Stimulated activated CD4-positive, alpha-beta T cell treated with anti-CD3 and anti-CD28 coated beads, Interleukin-15, amount 100 ng/mL, for 48 hours (primary cell): ENCODE measurements at places on chromosomes 2 and 18.

DNA sequence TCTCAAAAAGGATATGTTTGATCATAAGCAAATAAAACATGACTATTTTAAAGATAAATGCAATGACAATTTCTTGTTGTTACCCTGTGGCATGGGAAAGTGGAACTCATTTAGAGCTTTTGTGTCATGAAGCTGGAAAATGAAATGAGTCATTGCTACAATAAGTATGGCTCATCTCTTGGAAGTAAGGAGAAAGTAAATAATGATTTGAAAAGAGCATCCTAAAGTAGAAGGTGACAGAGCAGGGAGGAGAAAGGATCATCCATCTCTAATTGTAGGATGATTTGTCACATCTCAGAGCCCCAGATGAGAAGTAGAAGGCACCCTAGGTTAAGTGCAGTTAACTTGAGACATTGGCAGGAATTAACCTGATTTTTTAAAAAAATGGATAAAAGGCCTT, 200.5 kb downstream of the CPS1 start:
- DNase-seq: no peak

DNA sequence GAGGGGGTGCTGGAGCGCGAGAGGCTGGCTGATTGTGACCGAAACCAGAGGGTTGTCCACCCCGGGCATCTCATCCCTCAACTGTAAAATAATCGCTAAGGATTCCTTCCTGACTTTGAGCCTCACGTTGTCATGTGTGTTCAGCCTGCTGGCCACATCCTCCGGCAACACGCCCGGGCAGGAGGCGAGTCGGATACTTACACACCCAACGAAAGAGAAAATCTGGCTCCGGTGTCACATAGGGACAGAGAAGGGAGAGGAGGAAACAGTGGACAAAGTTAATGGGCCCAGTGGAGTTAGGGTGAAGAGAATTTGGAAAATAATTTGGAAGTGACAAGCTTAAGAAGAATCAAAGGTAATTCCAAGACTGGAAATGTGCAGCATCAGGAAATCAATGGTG, 2.4 kb downstream of the TLX2 start:
- DNase-seq: no peak

DNA sequence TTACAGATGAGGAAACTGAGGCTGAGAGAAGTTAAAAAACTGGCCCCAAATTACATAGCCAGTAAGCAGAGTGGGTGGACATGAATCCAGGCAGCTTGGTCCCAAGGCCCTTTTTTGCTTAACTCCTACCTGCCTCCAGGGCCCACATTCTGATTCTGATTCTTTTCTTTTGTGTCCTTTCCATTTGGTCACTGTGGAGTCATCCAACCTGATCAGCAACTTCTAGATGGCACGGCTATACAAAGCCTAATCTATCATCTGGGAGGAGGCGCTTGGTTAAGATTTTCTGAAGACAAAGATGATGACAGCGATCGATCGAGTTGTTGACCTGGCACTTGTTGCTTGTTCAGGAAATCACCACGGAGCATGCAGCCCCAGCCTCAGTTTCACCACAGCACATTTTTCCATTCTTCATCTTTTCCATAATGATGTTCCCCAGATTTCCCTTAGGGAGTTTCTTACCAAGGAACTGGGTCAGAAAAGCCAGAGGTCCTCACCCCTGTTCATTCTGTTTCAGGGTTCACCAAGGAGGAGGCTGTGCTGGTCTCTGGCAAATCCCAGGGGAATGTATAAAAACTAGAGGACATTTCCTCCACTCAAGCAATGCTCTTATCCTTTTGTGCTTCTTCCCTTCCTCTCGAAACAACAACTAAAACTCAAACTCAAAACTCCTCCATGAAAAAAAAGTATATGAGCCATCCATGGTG, 6.9 kb upstream of the IGFBP2 start:
- no peak for DNase-seq

GRCh38 chr18:21693322-21693721, 11.3 kb downstream of the ABHD3 start:
- no peak for DNase-seq

DNA sequence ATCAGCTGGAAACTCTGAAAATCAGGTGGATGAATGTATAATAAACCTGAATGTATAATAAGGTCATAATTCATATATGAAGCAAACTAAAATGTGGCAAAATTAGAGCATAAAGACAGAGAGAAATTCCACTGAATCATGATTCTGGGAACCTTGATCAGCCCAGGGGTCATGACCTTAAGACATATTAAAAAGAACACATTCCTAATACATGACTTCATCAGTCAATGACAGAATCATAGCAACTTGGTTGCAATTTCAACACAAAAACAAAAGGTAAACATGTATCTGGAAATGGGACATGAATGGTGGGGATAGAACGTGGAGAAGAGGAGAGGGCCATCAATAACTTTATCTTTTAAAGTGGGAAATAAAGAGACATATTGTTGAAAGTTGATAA, 17.6 kb downstream of the AFF3 start:
- DNase-seq: no peak

DNA sequence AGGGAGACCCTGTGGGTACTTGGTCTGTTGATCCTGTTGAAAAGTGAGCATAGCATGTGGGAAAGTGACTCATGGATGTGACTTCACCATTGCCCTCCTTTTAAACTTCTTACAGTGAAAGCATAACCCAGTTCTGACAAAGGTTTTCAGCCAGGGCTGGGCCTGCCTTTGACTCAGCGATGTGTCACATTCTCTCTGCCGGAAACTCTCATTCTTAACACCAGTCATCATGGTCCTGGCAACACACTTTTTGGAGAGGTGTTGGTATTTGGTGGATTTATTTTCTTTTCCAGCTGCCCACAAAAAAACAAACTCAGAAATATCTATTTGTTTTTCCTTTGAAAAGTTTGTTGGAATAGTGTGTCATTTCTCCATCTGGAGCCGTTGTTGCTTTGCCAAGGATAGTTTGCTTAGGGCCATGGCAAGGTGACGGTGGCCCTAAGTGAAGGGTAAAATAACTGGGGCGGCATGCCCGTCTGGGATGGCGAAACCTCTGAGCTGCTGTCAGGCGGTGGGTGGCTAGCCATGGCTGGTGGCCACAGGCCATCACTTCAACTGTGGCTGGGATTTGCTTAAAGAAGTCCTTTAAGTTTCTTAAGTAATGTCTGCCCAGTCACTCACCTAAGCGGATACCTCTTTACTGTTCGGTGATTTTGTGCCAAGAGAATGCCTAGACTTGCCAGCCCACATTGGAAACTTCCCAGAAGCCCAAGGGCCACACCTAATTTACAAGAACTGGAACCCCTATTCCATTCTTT, 123.3 kb downstream of the LTBP1 start:
- DNase-seq: peak; percentile 44

- DNase-seq: no peak
These were observed 684.4 kb downstream of the ZEB2 start for GRCh38 chr2:143835481-143835880.

- DNase-seq: no peak
These were observed 269.0 kb downstream of the TCF4 start for GRCh38 chr18:55318951-55319441.

- no peak for DNase-seq
These were observed 335.8 kb downstream of the TRIB2 start for GRCh38 chr2:13052547-13052946.

DNA sequence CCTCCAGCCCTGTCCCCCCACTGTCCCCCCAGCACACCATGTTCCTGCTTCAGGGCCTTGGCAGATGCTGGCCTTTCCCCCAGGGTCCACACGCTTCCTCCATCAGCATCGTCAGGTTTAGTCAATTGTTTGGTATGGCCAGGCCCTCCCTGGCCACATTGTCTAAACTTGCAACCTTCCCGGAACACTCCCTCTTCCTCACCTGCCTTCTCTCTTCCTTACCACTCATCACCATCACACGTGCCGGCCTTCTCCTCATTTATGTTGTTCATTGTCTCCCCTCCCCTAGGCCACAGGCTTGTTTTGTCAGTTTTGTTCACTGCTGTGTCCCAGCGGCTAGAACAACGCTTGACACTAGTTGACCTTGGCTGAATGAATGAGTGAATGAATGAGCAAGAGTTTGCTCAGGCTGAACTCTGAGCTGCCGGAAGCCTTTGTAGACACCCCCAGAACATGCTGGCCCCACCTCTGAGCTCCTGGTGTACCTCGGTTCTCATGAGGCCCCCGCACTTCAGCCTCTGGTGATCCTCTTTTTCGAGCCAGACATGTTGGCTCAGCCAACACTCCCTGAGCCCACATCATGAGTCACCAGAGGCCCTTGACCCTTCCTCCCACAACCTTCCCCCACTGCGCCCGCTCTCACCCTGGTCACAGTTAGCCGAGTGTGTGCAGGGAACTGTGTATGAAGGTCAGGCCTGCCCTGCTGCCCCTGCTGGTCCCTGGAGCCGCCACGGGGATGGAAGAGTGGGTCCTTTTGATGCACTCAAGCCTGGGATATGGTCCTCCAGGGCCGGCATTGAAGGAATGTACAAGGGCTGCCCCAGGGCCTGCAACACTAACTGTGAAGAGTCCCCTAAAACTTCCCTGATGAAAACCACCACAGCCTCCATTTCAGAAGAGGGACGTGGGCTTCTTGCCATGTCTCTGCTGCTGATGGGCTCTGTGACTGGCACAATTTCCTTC, 57.5 kb downstream of the HS1BP3 start:
- no peak for DNase-seq

- DNase-seq: no peak
These were observed 92.7 kb downstream of the FAM124B start for GRCh38 chr2:224309176-224309575.

GRCh38 chr2:45821558-45822271, 170.2 kb downstream of the PRKCE start:
- no peak for DNase-seq

GRCh38 chr2:170456914-170457313, 258.2 kb upstream of the SP5 start:
- no peak for DNase-seq

DNA sequence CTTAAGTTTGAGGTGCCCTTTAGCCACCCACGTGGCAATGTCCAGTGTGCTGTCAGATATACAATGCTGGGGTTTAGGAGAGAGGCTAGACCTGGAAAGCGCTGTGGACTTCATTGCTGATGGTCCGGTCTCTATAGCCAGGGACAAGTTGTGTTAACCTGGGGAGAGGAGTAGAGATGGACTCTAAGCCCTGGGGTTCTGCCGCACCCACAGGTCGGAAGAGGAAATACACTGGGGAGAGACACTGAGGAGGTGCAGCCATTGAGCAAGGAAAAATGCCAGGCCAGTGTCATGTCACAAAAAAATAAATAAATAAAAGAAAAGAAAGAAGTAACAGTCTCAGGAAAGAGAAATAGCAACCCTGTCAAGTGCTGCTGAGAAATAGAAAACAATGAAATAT, 106.9 kb upstream of the CBLN2 start:
- no peak for DNase-seq

DNA sequence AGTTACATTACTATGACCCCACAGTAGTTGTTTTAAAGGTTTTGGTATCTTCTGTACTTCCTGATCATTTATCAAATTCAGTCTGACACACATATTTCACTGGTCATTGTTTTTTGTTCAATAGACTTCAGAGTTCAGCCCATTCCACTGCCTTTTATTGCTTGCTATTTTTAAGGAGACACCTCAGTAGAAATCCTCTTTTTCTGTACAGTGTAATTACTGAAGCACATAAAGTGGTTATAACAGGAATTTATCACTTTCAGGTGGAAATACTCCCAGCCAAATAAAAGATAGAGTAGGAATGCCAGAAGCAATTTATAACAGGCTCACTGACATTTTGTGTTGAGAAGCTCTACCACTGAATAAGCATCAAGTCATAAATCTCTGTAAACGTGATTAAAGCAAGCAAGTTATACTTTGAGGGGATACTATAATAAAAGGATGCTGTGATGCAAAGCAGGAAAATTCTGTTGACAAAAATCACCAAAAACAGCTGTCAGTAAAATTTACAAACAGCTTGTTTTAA, 6.6 kb upstream of the BARD1 start:
- no peak for DNase-seq

- no peak for DNase-seq
These were observed 425.1 kb downstream of the RND3 start for GRCh38 chr2:150062416-150062815.

DNA sequence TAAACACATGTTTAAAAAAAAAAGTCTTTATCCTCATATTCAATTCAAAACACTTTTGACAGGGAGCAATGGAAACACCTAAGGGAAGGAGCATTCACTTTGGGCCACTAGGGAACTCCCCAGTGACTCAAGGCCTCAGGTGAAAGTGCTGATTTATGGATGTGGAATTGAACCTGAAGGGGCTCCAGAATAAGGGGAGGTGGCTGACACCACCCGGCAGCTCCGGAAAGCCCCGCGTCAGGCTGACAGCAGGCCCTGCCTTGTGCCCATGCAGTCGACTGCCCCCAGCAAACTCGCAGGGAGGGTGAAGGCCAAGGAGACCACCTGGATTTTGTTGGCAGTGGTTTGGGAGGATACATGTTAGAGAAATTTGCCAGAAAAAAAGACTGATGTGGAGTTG, 275.3 kb upstream of the NCKAP5 start:
- DNase-seq: no peak

- DNase-seq: no peak
These were observed 4.4 kb downstream of the TIA1 start for GRCh38 chr2:70243806-70244584.

- no peak for DNase-seq
These were observed 97.3 kb downstream of the ARL6IP6 start for GRCh38 chr2:152815634-152816257.

- DNase-seq: no peak
These were observed 65.5 kb downstream of the ACAA2 start for GRCh38 chr18:49747876-49748275.

GRCh38 chr2:74205596-74205995, 7.2 kb downstream of the MTHFD2 start:
- no peak for DNase-seq

DNA sequence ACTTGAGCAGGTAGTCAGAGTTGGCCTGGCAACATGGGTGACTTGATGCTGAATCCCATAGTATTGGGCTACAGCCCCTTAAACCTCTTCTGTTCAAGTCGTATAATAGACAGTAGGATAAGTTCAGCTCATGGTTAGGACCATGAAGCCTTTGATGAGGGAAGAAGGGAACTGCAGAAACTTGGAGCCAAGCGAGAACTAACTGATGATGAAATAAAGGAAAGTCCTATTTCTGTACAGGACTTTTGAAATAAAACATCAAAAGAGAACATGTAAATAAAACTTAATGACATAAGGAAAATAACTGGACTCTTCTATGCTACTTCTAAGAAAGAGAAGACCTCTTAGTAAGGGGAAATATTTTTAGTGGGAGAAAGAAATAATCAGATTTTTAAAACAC, 51.2 kb upstream of the UGP2 start:
- DNase-seq: no peak

- no peak for DNase-seq
These were observed 407.2 kb upstream of the NETO1 start for GRCh38 chr18:73274812-73275621.

GRCh38 chr2:175004730-175004979, 526 bp downstream of the CHN1 start:
- no peak for DNase-seq

DNA sequence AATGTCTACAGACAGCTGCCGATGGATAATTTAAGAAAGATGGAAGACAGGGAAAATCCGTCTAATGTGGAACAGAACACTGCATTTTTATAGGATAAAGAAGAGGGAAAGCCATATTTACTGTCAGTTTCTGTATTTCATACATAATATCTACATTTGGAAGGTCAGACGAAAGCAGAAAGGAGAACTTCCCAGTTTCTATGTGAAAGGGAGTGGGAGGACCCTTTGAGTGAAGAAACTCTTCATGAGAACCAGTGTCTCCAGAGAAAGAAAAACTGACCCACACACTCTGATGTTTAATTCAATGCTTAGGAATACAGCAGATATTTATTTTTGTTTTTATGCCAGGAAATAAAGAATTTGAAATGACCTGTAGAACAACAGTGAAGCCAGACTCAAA, 127.2 kb downstream of the CALCRL start:
- DNase-seq: no peak
